CMK (cell line): ENCODE measurements at places on chromosomes 4 and X.

DNA sequence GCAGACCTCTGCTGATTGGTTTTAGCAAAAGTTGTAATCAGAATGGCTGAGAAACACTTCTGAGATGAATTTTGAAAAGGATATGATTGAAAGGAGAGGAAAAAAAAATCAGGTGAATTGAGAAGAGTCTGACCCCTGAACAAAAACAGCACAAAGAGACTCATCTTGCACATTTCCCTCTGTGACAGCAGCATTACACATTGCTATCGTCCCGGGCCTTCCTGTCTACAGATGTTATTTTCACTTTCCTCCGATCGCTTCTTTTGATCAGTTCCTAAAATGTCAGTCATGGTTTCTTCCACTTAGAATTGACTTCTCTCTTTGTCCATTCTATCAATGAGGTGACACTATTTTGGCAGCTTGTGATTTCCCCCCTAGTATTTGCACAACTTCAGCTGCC, 262.6 kb downstream of the GPC3 start:
- no peak for DNase-seq

- DNase-seq = no peak
Observed at GRCh38 chrX:15600049-15600448, 711 bp downstream of the ACE2 start.

DNA sequence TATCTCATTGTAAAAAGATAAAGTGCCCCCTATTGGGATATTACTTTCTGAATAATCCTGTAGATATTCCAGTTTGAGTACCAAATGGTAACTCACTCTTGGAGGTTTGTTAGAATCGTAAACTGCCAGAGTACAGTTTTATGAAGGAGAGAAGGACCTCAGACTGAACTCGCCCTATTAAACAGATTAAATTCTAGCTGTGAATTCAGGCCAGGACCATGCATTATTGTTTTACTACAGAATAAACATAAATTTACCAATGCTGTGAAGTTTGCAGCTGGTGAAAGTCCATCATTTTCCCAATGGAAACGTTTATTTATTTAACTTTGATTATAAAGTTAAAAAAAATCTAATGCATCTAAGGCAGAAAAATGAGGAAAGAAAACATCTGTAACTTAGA, 20.2 kb upstream of the PRDM5 start:
- DNase-seq = no peak

DNA sequence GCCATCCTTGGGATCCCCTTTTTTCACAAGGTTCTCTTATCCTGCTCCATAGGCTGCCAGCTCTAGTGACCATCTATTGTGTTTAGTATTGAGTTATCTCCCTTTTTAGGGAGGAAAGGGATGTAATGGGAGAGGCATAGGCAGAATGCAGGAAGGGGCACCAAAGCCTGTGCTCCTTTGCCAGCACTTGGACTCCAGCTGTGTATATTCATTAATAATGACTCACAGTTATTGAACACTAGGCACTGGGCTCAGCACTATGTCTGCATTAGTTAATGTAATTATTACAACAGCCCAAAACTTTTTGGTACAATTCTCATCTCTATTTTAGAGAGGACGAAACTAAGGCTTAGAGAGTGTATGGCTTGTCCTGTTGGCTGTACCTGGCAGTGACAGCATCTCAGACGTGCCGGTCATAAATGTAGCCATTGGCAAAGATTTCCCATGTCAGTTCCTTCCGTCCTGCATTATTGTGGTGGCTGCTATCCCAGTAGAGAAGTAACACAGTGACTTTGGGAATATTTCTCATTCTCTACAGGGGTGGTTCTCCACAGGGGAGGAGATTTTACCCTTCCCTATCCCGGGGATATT, 90.3 kb downstream of the AFF1 start:
- no peak for DNase-seq

DNA sequence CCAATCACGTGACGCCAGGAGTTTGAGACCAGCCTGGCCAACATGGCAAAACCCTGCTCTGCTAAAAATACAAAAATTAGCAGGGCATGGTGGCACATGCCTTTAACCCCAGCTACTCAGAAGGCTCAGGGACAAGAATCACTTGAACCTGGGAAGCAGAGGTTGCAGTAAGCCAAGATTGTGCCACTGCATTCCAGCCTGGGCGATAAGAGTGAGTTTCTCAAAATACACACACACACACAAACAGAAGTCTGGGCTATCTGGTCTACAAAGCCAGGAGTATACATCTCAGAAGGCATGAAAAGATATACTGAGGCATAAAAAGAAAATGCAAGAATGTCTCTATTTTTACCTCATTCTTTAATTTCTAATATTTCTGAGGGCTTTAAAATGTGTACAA, 11.3 kb downstream of the YTHDC1 start:
- DNase-seq = no peak

DNA sequence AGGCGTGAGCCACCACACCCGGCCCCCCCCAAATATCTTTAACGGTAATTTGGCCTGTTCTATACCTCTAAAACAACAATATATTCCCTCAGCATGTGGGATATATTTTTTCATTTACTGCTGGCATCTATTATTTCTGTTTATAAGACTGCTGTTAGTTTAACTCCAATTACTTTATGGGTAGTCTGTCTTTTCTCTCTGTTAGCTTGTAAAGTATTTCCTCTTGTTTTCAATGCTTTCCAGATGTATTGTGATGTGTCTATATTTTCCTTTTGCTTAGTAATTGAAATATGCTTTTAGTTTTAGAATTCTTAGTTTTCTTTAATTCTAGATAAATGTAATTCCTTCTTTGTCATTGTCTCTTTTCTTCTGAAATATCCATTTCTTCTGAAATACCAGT, 445.8 kb downstream of the ANKRD50 start:
- DNase-seq = no peak

DNA sequence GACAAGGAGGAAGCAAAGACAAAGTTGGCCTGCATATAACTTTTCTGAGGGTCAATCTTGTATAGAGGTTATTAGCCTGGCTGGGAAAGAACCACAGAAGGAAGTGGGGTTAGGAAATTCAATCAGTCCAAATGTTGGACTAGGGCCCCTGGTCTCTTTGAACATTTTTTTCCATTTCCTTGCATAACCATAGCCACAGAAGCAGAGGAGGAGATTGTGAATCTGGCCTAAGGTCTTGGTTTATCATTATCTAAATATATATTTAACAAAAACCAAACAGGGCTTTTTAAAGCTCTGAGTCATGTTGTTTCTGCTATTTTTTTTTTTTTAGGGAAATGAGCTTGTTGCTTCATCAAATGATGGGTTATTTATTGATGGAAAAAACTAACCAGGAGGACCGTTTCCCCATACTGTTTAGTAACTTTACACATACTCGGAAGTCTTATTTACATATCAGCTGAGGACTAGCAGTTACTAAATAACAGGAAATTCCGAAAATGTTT, 97.7 kb upstream of the ACSL4 start:
- DNase-seq = no peak

- no peak for DNase-seq
Observed at GRCh38 chr4:72631296-72631695, 62.3 kb upstream of the ADAMTS3 start.

- no peak for DNase-seq
Observed at GRCh38 chrX:47078129-47079043, at the start of gene RGN. TSS of gene RGN (plus strand) at chrX:47078443. CDS start at chrX:47081145, 2,702 bp downstream.
